SK-N-SH (cell line): ENCODE measurements at places on chromosomes 6 and 20. TPM values are rescaled to one million over a fixed set of nuclear protein-coding genes. Genes with fewer than 3 reads are reported as not detected.

MLN gene
- not detected in 2 replicates for polyA plus RNA-seq

OPN5 gene
- polyA plus RNA-seq: not detected in 2 replicates

TRDN gene
- polyA plus RNA-seq: not detected in 2 replicates

TINAG gene
- 0.13 and 0.29 TPM in 2 replicates for polyA plus RNA-seq

DNA sequence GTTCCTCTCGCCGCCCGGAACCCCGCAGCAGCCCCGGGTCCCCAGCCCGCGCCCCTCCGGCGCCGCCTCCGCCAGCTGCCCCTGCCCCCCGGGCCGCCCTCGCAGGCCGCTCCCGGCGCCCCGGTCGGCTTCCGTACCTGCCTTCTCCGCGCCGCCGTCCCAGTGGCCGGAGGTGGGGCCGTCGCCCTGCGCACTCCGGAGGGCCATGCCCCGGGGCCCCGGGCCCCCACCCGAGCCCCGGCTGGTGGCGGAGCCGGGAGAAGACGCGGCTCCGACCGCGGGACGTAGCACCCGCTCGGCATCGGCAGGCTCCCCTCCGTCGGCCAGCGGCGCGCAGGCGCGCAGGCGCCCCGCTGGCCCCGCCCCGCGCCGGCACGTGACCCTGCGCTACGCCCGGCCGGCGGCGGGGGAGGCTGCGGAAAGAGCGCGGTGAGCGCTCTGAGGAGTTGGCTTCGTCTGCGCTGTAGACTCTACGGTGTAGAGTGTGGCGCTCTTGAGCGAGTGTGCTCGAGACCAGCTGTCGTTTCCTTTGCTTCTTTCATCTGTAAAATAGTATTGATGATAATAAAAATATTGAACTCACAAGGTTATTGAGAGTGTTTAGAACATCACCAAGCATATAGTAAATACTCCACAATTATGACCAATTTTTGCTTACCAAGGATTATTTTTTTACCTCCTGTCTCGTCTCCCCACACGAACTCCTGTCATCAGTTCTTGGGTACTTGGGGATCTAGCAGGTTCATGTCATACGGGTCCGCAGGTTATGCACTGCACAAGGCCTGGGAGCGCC, at the start of gene TBC1D20:
Gene TBC1D20 (minus strand): TSS at position 335 of the 793 bp plus-strand sequence. CDS start 128 bp downstream, at position 207.
- peaks cover 14% of the 10 kb centered on the region; the same call in 1 of the 2 replicates for H3K4me1 ChIP-seq
- H3K27me3 ChIP-seq: no peaks in the 10 kb centered on the region
- peak within 1 kb of the TSS; percentile 88 for H3K4me3 ChIP-seq
- peaks cover 14% of the 10 kb centered on the region for H3K36me3 ChIP-seq
- DNase-seq: peak; percentile 95

DNA sequence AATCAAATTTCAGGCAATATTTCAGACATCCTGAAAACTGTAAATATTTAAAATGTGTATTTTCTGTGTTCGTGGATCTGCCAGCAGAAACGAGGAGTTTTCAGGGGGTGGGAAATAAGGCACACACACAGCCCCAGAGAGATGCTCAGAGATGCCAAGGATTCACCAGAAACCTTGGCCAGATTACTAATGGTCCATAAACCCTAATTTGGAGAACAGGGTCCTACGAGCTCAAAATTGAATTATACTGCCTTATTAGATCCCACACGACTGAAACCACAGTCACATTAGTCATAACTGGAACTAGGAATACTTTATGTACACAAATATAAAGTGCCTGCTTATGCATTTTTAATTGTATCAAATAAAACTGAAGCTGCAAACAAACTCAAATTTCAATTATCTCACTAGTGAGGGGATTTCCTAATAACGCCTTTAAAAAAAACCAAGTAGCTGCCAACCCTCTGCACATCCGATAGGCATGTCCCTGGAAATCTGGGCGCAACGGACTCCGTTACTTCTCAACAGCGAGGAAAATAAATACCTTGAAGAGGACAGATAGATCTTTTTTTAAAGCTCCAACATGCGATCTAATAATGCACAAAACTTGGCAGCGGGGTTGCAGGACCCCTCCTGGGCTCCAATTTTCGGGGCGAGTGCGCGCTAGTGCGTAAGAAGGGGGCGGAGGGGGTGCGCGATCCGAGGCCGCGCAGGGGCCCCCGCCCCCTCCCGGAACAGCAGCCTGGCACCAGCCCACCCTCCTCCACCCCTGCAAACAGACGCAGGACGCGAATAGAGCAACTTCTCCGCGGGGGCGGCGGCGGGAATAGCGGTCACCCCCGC, 897 bp downstream of the CHD6 start:
- peak overlapping the region; percentile 94 for H3K27ac ChIP-seq
- peak overlapping the region; percentile 69 for H3K4me3 ChIP-seq
- H3K36me3 ChIP-seq: no peaks in the 10 kb centered on the region
- peak; percentile 75 for DNase-seq

GRCh38 chr20:57034001-57034400, 232.4 kb downstream of the BMP7 start:
- H3K27ac ChIP-seq: no peak overlapping the region
- no peaks in the 10 kb centered on the region for H3K36me3 ChIP-seq
- H3K4me3 ChIP-seq: no peak overlapping the region
- H3K27me3 ChIP-seq: no peaks in the 10 kb centered on the region; the same call in 1 of the 2 replicates

DNA sequence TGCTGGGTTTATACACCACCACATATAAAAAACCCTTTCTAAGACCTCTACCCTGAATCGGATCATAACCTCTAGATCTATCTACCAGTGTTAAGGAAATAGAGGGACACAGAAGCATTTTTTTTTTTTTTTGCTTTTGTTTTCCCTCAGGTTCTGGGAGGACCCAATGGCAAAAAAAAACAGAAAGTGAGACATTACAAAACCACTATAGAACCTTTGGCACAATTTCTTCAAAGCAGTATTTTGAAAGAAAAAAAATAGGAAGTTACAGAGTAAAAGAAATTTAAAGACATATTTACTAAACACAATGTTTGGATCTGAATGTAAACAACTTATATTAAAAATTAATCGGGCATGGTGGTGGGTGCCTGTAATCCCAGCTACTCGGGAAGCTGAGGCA, 1258.7 kb upstream of the GJE1 start:
- H3K4me3 ChIP-seq: no peak overlapping the region
- no peak for DNase-seq
- no peaks in the 10 kb centered on the region for H3K4me1 ChIP-seq
- H3K36me3 ChIP-seq: no peaks in the 10 kb centered on the region

- DNase-seq: no peak
- H3K4me1 ChIP-seq: peaks cover 17% of the 10 kb centered on the region
- H3K4me3 ChIP-seq: no peak overlapping the region
- no peaks in the 10 kb centered on the region for H3K36me3 ChIP-seq
- H3K27me3 ChIP-seq: no peaks in the 10 kb centered on the region
Observed at GRCh38 chr20:51906679-51907078, 104.4 kb upstream of the SALL4 start.

GRCh38 chr20:53316206-53316937, 277.3 kb downstream of the ZNF217 start:
- no peak for DNase-seq
- H3K4me3 ChIP-seq: no peak overlapping the region
- H3K36me3 ChIP-seq: no peaks in the 10 kb centered on the region
- no peaks in the 10 kb centered on the region for H3K4me1 ChIP-seq
- H3K27me3 ChIP-seq: no peaks in the 10 kb centered on the region

GRCh38 chr20:34213213-34213612, 28.0 kb upstream of the ASIP start:
- no peak for DNase-seq
- no peaks in the 10 kb centered on the region; the same call in none of the 2 replicates for H3K4me1 ChIP-seq
- H3K27me3 ChIP-seq: no peaks in the 10 kb centered on the region
- no peaks in the 10 kb centered on the region for H3K36me3 ChIP-seq
- H3K4me3 ChIP-seq: no peak overlapping the region
- H3K27ac ChIP-seq: no peak overlapping the region

DNA sequence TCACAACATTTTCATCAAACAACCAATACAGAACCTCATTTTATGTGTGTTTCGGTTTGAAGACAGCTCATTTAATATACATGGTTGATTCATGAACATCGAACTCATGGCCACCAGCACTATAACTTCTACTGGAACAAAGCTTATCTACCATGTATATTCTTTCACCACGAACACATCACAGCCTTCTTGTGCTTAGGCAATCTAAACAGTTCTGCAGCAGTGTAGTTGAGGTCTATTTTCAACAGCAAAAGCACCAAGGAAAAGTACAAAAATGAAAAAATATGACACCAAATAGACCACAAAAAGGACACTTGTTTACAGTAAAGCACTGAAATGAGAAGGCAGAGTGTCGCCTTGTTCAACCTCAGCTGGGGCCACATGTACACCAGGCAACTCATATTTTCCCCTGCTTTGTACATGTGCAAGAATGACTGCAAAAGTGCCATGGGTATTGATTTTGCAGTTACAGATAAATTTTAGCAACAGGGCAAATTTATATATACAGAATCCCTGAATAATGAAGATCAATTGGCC, 25.8 kb upstream of the KCNK5 start:
- H3K4me3 ChIP-seq: no peak overlapping the region
- no peaks in the 10 kb centered on the region for H3K4me1 ChIP-seq
- H3K27ac ChIP-seq: no peak overlapping the region
- H3K36me3 ChIP-seq: no peaks in the 10 kb centered on the region

DNA sequence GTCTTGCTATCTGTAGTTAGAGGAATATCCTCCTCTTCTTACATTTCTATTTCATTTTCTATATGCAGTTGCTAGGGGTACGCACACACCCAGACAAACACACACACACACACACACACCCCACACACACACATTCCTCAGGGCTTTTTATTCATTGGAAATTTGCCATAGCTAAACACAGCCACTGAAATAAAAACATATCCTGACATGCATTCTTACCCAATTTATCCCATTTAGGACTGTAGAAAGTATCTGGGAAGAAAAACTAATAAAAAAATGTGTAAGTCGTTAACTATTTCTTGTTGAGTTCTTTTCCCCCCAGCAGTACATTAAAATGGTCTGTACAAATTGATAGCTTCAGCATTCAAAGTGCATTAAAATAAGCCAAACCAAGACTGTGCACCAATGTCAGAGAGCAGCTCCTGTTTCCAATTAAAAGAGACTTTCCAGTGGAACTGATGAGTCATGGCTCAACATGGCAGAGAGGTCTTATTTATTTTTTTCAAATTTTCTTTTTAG, 357.9 kb upstream of the AGPAT4 start:
- H3K4me3 ChIP-seq: no peak overlapping the region
- DNase-seq: peak; percentile 51
- peaks cover 9% of the 10 kb centered on the region for H3K4me1 ChIP-seq
- peak overlapping the region; percentile 86 for H3K27ac ChIP-seq
- H3K27me3 ChIP-seq: no peaks in the 10 kb centered on the region

DNA sequence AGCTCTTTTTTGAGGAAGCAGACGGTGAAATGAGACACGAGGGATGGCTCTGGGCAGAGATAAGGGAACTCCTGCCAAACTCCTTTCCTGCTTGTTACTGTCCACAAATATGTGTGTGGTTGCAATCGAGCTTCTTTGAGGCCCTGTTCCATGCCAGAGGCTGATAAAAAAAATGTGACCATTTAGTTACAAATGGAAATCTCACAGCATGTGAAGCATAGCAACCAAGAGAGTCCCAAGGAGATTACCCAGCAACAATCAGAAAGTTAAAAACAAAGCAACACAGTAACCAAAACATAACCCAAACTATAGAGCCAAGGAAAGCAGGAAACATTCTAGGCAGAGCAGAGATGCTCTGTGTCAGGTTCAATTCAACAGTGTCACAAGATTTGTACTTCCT, 35.4 kb upstream of the HMGN3 start:
- no peaks in the 10 kb centered on the region for H3K36me3 ChIP-seq
- no peak for DNase-seq
- no peak overlapping the region for H3K27ac ChIP-seq
- no peaks in the 10 kb centered on the region for H3K4me1 ChIP-seq

GRCh38 chr6:123276546-123276980, 280.5 kb downstream of the CLVS2 start:
- no peak overlapping the region for H3K4me3 ChIP-seq
- H3K4me1 ChIP-seq: no peaks in the 10 kb centered on the region
- no peaks in the 10 kb centered on the region for H3K36me3 ChIP-seq
- H3K27me3 ChIP-seq: no peaks in the 10 kb centered on the region
- no peak overlapping the region for H3K27ac ChIP-seq

DNA sequence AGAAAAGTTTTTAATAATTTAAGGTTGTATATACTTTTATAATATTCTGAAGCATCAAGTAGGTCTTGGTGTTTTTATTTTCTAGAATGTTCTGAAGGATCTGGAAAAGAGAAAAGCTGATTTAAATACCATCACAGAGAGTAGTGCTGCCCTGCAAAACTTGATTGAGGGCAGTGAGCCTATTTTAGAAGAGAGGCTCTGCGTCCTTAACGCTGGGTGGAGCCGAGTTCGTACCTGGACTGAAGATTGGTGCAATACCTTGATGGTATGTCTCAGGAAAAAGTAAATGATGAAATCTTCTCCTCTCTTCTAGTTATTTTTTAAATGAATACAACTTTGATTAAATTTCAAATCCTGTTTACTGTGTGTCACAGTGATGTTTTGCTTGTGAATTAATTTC, 225.7 kb downstream of the UTRN start:
- H3K4me1 ChIP-seq: no peaks in the 10 kb centered on the region
- H3K36me3 ChIP-seq: peaks cover 5% of the 10 kb centered on the region; the same call in 1 of the 2 replicates
- H3K27ac ChIP-seq: no peak overlapping the region
- no peak overlapping the region for H3K4me3 ChIP-seq
- H3K27me3 ChIP-seq: no peaks in the 10 kb centered on the region

DNA sequence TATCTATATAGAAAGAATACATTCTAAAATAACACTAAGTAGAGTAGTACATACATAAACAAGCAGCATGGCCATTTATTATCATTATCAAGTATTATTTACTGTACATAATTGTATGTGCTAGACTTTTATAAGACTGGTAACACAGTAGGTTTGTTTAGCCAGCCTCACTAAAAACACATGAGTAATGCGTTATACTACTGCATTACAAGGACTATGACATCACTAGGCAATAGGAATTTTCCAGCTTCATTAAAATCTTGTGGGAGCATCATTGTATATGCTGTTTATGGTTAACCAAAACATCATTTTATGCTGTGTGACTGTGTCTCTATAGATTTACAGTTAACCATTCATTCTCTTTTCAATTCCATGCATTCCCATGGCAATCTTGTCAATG, 131.7 kb upstream of the HDGFL1 start:
- no peaks in the 10 kb centered on the region for H3K36me3 ChIP-seq
- H3K27me3 ChIP-seq: no peaks in the 10 kb centered on the region
- no peak overlapping the region for H3K4me3 ChIP-seq
- no peak for DNase-seq

- no peaks in the 10 kb centered on the region for H3K4me1 ChIP-seq
- no peaks in the 10 kb centered on the region for H3K36me3 ChIP-seq
- H3K4me3 ChIP-seq: no peak overlapping the region
- no peak for DNase-seq
Observed at GRCh38 chr6:56387621-56388414, 140.4 kb upstream of the COL21A1 start.
